ENCODE measurements at places on chromosomes 7 and 10.

GRCh38 chr10:117399341-117400196, 24.3 kb upstream of the PDZD8 start:
- DNase-seq = no peak

DNA sequence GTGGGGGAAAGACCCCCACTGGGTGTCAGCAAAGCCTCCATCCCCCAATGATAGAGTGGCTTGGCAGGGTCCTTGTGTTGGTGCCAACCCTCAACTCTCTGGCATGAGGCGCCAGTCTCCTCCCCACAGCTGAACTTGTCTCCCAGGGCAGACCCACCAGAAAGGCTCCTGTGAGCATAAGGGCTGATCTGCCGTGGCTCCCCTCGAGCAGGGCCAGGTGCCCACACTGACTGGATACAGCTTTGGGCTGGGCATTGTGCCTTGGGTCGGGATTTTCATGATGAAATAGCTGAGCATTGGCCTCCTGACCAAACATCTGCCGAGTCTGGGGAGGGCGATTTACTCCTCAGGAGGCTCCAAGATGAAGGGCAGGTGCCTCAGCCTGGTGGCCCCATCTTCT, 68.1 kb upstream of the NPTX2 start:
- DNase-seq = no peak

GRCh38 chr10:5356302-5356763, 8.4 kb upstream of the UCN3 start:
- no peak for DNase-seq

- no peak for DNase-seq
Measured at GRCh38 chr10:27678166-27678565, 67.5 kb downstream of the MKX start.

GRCh38 chr7:118615-119391, 73.6 kb upstream of the FAM20C start:
- DNase-seq = no peak

- peak; percentile 31 for DNase-seq
Measured at GRCh38 chr10:48981310-48981907, 41.8 kb upstream of the LRRC18 start.

GRCh38 chr7:55130395-55131141, 111.8 kb downstream of the EGFR start:
- DNase-seq = no peak
